ENCODE measurements at places on chromosomes 3 and 15.

- no peak for DNase-seq
These were observed 20.9 kb upstream of the SPSB4 start for GRCh38 chr3:141030296-141030695.

GRCh38 chr3:133955892-133956291, 60.2 kb upstream of the RAB6B start:
- no peak for DNase-seq

DNA sequence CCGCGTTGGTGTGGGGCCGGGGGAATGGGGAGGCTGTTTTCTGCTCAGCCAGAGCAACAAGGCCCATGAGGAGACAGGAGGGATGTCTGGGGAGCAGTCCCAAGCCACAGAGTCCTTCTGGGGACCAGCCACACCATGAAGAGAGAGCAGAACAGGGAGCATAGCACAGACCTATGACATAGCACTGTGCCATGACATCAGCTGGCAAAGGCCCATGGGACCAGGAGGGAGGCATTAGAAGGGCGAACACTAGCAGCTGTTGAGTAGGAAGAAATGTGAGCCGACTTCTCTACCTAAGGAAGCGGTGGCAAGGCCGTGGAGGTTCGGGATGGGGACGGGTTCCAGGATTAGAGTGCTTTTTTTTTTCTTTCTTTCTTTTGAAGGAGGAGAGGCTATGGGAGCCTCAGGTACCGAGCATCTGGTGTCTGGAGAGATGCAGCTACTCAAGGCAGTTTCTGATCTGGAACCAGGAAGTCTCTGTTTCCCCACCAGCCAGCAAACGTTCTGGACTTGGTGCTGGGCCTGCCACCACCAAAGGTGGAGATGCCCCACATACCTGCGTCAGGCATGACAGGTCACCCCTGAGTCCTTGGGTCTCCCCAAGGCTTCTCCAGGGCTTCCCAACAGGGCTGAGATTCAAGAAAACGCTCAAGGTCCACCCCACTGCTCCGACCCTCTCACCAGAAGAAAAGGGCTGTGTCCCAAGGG, 77.3 kb upstream of the CGNL1 start:
- DNase-seq, result no peak

DNA sequence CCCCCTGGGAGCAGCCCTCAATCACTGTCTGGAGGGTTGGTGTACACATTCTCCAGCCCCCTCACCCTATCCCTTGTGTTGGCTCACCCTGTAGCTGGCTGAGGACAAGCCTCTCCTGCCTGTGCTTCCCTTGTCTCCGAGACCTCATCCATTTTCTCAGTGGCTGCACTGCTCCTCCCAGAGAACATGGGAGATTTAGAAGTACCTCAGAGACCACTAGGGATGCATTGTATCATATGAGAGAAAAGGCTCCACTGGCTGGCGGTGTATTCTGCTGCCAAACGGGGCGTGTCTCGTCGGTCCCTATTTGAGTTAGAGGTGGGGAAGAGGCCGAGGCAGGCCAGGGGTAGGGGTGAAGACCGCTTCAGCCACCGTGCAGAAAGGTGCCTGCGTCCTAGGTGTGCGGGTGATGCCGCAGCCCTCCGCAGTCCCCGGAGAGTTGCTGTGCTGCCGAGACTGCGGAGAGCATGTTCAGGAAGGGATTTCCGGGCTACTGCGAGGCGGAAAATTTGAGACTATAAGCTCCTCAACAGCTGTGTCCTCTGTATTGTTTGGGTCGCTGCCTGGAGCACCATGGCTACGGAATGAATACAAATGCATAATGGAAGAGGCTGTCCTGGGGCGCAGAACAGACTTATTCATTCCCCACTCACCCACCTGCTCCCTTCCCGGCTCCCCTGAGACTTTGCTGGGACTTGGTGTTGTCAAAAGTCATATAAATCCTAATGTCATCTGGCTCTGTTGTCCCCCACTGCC, 43.8 kb downstream of the SPSB4 start:
- no peak for DNase-seq

- no peak for DNase-seq
These were observed 55.5 kb downstream of the CLEC3B start for GRCh38 chr3:45081506-45082141.

DNA sequence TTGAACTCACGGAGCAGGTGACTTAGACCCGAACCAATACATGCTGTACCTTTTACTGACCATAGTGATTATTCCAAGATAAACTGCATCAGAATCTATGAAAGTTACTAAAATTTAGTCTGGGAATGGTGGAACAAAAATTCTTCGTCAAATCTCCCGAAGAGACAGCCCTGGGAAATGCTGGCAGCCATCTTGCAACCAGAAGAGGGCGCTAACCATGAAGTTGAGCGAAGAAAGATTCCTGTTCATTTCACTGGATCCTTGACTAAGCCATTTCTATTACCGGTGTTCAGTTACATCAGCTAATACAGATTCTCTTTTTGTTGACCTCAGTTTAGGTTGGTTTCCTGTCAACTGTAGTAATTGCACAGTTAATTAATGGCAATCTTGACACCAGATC, 199.6 kb downstream of the SLC9A9 start:
- no peak for DNase-seq
